ENCODE measurements at places on chromosomes 3 and 15. TPM values are rescaled to one million over a fixed set of nuclear protein-coding genes. Genes with fewer than 3 reads are reported as not detected.
A peak's percentile ranks its signal among the peaks of the same experiment; 100 is the strongest.

The PLA1A gene
- polyA plus RNA-seq = not detected

The GNL3 gene
- polyA plus RNA-seq = 71.6 TPM

The SV2B gene
- not detected for polyA plus RNA-seq

The TRNT1 gene
- 15.7 TPM for polyA plus RNA-seq

DNA sequence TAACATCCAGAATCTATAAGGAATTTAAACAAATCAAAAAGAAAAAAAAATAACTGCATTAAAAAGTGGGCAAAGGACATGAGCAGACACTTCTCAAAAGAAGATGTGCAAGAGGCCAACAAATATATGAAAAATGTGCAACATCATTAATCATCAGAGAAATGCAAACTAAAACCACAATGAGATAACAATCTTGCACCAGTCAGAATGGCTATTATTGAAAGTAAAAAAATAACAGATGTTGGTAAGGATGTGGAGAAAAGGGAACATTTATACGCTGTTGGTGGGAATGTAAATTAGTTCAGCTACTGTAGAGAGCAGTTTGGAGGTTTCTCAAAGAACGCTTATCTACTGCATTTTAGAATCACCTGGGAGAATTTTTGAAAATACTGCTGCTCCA is 186.1 kb downstream of the OTOL1 start:
- no peak for DNase-seq

DNA sequence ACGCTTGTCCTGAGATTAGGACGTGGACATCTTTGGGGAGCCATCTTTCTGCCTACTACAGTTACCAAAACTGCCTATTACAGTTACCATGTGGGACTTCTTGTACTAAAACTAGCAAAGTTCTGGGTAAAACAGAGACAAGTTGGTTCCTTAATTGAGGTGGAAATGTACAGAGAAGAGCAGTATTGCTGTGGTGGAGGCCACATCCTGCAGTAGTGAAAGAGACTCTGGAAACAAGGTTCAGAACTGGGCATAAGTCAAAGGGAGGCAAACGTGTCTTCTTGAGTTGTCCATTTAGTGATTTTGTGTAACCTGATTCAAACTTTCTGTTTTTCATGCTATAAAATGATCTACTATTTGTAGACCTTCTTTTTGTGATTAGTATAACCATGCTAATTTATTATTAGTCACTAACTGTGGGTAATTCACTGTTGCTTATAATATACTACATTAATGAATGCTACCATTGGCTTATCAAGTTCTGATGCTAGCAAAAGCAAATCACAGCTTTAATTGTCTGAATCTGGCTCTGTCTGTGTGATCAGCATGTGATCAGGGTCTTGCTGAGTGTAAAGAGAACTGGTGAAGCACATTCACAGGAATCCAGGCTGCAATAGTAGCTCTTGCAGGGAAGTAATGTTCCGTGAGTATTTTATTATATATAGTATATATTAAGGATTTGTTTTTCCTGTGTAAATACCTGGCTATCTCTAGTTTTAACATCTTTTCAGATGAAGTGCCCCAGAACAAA is 207.9 kb upstream of the GAP43 start:
- DNase-seq = no peak

- DNase-seq = no peak
These were observed 38.5 kb downstream of the MAP3K13 start for GRCh38 chr3:185401319-185401955.

DNA sequence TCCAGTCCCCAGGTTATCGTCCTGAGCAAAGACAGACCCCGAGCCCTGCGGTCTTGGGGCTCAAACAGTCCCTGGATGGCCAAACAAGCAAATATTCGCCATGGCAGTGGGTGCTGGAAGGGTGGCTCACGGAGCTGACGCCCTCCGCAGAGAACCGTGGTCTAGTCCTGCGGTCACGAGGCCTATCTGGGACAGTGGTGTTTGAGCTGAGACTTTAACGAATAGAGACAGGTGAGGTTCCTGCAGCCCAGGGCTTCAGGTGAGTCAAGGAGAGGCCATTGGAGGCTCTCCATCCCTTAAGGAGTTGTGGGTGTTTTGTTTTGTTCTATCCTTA is 399 bp upstream of the SUCLG2 start:
- no peak for DNase-seq

DNA sequence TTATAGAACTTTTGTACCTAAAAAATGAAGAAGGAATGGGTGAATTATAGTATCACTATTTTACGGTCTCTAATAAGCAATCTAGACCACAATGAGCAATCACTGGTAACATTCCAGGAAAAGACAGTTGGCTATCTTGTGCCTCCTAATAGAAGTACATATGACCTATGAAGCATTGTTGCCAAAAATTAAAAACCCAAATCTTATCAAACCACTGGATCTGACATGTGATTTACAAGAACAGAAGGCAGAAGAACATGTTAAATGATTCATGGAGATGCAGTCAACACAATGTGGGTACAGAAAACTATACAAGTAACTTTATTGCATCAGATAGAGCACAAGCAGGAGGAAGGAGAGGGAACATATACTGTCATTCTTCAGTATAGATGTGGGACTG is 14.5 kb upstream of the HYKK start:
- no peak for DNase-seq

GRCh38 chr15:83982748-83983147 is 252.8 kb upstream of the GOLGA6L4 start:
- DNase-seq = no peak

- DNase-seq = peak; percentile 6
These were observed 30.4 kb downstream of the ATG3 start for GRCh38 chr3:112531358-112531781.

- no peak for DNase-seq
These were observed 201.1 kb downstream of the TLE3 start for GRCh38 chr15:69896606-69897005.

GRCh38 chr3:72847282-72847681 is 963 bp downstream of the SHQ1 start:
- no peak for DNase-seq

DNA sequence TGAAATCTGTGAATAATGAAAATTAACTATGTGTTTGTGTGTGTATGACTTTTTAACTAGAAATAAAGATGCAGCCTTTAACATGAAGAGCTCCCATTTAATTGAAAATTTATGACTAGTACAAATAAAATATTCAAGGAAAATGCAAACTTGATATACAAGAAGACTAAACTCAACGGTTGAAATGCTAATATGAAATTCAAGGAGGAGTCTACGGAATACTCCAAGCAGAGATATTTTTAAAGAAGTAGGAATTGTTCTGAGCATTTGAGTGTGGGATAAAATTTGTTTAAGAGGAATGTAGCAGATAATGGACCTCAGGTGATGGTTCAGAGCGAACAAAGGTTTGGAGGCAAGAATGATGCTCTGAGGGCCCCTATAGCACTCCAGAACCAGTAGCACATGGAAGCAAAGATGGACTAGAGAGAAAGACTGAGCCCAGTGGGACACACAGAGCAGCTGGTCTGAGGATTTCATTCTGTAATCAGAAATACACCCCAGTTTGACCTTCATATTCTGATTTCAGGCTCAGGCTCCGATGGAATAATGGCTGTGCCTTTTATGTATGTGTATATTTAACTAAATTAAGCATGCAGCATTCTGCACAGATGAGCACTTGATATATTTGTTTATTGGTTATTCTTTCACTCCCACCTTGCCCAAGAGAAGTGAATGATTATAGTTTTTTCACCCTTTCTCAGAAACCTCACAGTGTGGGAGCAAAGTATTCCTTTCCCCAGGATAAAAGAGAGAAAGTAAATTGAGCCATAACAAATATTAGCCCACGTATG is 227.1 kb downstream of the ZPLD1 start:
- no peak for DNase-seq

DNA sequence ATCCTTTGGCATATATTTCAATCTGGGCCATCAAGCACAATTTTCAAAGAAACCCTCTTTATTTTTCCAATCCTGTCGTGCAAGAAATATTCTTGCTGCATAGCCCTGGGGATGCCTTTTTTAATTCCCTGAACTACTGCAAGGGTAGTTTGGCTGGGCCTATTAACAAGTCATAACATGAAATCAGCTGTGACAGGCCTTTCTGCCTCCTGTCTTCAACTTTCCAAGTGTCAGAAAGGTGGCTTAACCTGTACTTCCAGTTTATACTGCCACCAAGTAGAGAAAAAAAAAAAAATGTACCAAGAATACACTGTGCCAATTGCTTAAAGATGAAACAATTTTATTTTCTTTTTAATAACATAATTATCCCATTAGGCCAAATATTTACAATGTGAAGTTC is 32.4 kb upstream of the SPPL2A start:
- no peak for DNase-seq

- no peak for DNase-seq
These were observed 36.1 kb upstream of the ACKR4 start for GRCh38 chr3:132561003-132561402.

Data from AG04450 (cell line).